ENCODE measurements at places on chromosomes 13 and 19.

- DNase-seq, result no peak
Measured at GRCh38 chr19:17156296-17156946, 58.7 kb upstream of the USE1 start.

DNA sequence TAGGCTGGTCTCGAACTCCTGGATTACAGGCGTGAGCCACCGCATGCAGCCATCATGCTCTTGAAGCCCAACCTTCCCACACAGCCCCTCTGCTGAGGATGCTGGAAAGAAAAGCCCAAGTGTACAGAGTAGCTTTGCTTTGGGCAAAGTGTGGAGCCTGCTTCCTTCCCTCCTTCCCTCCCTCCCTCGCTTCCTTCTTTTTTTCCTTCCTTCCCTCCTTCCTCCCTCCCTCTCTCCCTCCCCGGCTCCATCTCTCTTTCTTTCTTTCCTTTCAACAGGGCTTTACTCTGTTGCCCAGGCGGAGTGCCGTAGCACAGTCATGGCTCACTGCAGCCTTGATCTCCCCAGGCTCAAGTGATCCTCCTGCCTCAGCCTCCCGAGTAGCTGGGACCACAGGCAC, 2.7 kb downstream of the CC2D1A start:
- no peak for DNase-seq

- DNase-seq, result no peak
Measured at GRCh38 chr13:112486386-112487126, 101.4 kb downstream of the TUBGCP3 start.

- no peak for DNase-seq
Measured at GRCh38 chr19:38726761-38727301, 17.4 kb downstream of the CAPN12 start.

DNA sequence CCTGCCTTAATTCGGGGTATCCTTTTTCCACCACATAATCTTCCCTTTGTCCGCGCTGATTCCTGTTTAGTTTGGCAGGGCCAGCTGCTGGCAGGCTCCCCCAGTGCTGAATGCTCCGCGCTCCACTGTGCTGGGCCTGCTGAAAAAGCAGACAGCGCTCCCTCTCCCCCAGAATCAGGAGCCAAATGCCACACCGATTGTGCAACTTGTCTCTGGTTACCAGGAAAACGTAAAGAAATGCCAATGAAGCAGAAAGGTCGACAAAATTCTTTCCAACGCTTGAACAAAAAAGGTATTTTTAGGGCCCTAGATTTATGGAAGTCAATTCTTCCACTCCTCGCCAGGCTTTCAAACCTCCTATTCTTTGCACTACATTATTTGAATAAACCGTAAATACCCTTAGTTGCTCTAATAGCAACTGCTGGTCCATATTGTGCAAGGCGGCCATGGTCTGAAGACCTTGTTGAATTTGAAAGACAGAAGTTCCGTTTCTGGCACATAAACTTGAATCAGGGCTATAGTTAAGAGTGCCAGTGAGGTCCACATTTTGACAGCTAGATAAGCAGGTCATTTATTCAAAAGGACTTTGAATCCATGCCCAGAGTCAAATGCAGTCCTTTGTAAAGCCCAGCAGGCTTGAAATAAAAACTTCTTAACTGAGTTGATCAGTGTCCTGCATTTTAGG, 206.7 kb upstream of the RFC3 start:
- DNase-seq, result peak; percentile 36

DNA sequence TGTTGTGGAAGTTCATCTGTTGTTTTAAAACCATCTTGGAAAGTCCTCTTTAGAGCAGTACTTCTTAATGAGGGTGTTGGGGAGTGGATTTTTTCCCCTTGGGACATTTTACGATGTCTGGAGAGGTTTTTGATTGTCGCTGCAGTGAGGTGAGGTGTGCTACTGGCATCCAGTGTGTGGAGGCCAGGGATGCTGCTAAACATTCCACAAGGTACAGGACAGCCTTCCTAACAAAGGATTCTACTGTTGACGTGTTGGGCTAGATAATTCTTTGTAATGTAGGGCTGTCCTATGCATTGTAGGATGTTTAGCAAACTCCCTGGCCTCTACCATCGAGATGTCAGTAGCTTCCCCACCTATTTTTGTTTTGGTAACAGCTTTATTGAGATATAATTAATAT, 33.3 kb downstream of the NAA16 start:
- no peak for DNase-seq

- DNase-seq, result no peak
Measured at GRCh38 chr13:91740756-91741155, 342.3 kb downstream of the GPC5 start.

GRCh38 chr19:39737351-39737750, 478 bp downstream of the CLC start:
- no peak for DNase-seq

GRCh38 chr13:33275916-33276315, 9.6 kb downstream of the STARD13 start:
- no peak for DNase-seq

- no peak for DNase-seq
Measured at GRCh38 chr19:50480281-50481111, 3.8 kb upstream of the GARIN5A start.

- DNase-seq, result no peak
Measured at GRCh38 chr19:44865196-44865767, 19.2 kb downstream of the NECTIN2 start.

DNA sequence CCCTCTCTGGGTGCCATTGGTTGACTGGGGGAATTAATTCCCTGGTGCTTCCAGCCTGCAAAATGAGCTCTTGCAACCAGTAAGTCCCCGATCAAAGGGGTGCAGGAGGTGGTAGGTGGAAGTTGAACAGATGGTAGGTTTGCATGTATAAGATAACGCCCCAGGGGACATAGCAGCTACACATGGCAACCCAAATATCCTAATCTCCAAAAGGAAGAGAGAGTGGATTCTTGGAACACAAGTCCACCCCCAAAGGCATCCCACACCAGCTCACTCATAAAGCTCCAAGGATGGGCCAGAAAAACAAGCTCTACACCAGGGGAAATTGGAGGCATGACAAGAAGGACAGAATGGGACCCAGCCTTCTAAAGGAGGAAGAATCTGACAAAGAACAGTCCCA, 4.8 kb downstream of the CD209 start:
- DNase-seq, result no peak

DNA sequence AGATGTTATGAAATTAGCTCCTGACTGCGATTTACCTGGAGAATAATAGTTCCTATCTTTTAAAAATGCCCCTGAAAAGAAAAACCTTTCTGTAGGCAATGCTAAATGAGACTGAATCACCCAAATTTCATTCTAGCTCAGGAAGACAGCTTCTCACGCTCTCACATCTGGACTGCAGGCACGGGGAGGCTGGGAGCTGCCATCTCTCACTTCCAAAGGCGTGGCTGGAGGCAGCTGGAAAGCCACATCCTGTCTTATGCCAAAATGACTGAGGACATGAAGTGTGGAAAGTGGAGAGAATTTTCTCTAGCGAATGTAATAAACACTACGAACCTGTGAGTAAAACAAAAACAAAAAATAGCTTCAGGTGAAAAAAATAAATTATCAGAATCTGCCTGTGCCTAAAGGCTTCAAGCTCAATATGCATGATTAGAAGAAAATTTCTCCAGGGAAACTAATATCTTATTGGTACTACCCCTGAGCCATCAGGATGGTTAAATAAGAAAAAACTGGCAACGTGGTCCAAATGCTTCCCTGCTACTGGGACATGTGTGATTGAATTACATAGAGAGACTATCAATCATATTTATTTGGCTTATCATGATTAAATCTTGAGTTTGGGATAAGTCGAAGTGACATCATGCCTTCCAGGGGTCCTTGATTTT, 58.1 kb upstream of the UBL3 start:
- DNase-seq, result no peak

DNA sequence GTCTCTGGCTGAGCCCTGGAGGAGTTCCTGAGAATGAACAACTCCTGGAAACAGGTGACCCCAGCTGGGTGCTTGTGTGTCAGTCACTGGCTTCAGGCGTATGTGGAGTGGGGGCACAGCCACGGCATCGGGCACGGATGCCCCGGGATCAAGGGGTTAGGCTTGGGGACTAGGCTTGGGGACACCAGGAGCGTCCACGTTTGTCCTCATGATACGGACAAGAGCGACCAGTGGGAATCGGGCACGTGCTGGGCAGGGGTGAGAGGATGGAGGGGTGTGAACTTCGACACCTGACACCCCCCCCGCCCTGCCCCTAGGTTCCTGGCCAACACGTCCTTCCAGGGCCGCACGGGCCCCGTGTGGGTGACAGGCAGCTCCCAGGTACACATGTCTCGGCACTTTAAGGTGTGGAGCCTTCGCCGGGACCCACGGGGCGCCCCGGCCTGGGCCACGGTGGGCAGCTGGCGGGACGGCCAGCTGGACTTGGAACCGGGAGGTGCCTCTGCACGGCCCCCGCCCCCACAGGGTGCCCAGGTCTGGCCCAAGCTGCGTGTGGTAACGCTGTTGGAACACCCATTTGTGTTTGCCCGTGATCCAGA, 4.1 kb downstream of the GRIN3B start:
- DNase-seq, result no peak

GRCh38 chr13:30718661-30719524, 16.4 kb upstream of the ALOX5AP start:
- DNase-seq, result no peak

DNA sequence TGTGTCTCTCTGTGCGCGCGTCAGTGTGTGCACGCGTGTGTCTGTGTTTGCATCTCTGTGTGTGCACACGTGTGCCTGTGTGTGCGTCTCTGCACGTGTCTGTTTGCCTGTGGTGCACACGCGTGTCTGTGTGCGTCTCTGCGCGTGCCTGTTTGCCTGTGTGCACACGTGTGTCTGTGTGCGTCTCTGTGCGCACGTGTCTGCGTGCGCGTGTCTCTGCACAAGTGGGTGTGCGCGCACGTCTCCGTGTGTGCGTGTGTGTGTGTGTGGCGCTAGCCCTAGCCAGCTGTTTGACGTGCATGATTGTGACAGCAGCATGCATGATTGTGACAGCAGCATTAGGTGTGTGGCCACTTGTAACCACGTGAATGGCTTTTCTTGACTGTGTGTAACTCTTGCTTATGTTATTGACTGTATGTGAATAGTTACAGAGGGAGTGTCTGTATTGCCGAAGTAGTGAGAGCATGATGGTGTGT, 31.1 kb downstream of the ZNF146 start:
- no peak for DNase-seq

Data from neural crest cell (in vitro differentiated cells).